NCI-H187 (cell line): ENCODE measurements at places on chromosomes 4 and X.

GRCh38 chr4:156962528-156962974 is 9.0 kb downstream of the PDGFC start:
- no peak for DNase-seq

GRCh38 chrX:85992811-85993229 is 54.5 kb downstream of the CHM start:
- DNase-seq = no peak

- DNase-seq = no peak
Observed at GRCh38 chr4:128596115-128596514, 213.4 kb upstream of the JADE1 start.

DNA sequence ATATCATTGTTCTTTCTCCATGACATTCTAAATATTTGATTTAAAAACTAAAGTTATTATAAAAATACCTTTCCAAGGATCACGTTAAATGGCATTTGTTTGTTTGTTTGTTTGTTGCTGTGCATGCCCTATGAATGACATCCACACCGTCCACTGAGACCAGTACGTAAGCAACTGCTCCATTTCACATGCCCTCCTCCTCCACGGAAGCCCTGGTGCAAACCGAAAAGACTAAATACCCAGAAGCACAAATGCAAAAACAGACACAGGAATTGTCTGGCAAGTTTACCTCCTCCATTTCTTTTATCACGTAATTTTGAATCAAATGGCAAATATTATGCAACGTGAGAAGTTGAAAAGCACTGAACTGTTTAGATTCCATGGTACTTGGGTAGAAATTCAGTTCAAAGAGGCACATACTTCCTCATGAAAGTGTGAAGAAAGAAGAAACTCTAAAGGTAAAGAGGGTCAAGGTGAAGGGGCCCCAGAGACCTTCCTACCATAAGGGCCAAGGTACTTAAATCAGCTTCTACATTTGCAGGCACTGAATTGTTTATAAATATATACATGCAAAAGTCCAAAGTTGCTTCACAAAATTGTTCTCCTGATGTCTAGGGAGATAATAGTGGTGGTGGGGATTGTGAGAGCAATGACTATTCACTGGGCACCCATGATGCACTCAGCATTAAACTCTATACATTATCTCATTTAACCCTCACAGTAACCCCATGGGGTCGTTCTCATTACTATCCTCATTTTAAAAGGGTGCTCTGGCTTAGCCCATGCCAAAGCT is 23.4 kb downstream of the IRF2 start:
- no peak for DNase-seq

DNA sequence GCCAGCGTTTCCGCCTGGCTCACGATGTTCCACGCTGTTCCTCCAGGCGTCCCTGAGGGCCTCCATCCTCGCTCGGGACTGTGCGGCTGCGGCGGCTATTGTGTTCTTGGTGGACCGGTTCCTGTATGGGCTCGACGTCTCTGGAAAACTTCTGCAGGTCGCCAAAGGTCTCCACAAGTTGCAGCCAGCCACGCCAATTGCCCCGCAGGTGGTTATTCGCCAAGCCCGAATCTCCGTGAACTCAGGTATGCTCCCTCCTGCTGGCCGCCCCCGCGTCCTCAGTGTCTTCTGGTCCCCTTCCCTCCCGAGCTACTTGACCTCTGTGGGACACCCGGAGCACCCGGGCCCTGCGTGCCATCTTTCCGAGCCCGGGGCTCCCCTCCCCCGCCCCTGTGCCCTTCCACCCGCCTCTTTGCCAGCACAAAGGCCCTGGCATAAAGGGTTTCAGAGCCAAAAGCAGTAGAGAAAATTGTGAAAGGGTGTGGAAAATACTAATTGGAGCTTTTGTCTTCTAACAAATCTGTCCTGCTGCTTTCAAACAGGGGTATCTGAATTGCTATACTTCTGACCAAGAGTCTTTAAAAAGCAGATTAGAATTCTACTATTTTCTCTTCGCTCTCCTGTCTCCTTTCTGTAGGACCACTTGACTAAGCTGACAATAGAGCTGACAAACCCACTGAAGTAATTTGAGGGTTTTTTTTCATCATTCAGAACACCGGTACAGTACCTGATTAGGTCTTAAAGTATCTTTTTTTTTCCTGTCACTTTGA is 104.0 kb downstream of the NEUROG2 start:
- no peak for DNase-seq

- DNase-seq = no peak
Observed at GRCh38 chr4:48033825-48034413, 17.3 kb downstream of the NIPAL1 start.

DNA sequence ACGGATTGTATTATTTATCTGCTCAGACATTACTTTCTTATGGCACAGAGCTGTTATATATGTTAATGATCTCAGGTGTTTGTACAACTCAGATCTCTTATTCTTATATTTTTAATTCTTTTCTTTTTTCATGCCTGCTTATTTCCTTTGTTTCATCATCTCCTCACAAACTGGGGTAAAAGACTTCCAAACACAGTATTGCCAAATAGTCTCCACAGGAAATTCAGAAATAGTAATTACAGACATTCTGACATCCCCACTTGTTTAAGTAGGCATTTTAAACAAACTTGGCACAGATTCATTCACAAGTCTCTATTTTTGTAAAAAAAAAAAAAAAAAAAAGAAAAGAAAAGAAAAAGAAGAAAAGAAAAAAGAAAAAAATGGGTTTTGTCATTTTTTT is 129.7 kb upstream of the USP38 start:
- DNase-seq = no peak

GRCh38 chr4:89889289-89889688 is 5.4 kb upstream of the MMRN1 start:
- DNase-seq = no peak

DNA sequence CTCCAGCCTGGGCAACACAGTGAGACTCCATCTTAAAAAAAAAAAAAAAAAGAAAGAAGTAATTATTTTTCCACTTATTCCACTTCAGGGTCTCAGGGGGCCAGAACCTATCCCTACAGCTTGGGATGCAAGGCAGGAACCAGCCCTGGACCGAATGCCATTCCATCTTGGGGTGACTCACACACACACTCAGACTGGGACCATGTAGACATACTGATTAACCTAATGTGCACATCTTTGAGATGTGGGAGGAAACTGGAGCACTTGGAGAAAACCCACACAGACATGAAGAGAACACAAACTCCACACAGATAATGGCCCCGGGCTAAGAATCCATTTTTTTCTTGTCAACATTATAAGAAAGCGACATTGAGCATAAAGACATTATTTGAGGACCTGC is 132.5 kb downstream of the PTTG2 start:
- DNase-seq = no peak

- no peak for DNase-seq
Observed at GRCh38 chr4:169208090-169208455, 62.7 kb downstream of the SH3RF1 start.
